ENCODE measurements at places on chromosomes 1 and 21.
A peak's percentile ranks its signal among the peaks of the same experiment; 100 is the strongest.

GRCh38 chr1:46810596-46810995 is 11.8 kb downstream of the CYP4B1 start:
- DNase-seq, result no peak

DNA sequence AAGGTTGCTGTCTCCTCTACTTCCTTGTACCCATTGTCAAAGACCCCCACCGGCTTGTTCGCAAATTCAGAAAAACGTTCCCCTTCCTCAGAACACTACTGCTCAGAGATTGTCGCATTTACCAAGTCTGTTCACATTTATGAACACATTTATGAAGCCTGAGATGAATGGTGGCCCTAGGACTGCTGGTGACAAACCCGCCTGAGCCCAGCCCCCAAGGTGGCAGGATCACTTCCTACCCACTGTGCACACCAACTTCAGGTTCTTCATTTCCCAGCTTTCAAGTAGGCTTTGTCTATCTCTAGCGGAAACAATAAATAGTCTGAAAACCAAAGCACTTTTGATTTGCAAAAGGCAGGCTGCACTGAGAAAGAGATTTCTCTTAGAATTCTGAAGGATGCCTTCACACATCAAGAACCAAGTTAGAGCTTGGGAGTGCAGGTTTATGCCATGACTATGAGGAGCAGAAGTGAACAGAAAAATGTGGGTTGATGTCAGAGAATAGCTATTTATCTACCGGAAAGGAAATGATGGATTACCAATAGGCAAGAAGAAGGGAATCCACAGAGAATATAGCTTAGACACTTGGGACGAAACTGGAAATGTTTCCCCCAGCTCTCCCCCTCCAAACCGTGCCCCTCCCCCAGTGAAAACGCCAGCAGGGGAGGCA is 200.5 kb downstream of the TOMM20 start:
- no peak for DNase-seq

- DNase-seq, result no peak
Observed at GRCh38 chr1:33122483-33123178, 41.7 kb downstream of the AZIN2 start.

DNA sequence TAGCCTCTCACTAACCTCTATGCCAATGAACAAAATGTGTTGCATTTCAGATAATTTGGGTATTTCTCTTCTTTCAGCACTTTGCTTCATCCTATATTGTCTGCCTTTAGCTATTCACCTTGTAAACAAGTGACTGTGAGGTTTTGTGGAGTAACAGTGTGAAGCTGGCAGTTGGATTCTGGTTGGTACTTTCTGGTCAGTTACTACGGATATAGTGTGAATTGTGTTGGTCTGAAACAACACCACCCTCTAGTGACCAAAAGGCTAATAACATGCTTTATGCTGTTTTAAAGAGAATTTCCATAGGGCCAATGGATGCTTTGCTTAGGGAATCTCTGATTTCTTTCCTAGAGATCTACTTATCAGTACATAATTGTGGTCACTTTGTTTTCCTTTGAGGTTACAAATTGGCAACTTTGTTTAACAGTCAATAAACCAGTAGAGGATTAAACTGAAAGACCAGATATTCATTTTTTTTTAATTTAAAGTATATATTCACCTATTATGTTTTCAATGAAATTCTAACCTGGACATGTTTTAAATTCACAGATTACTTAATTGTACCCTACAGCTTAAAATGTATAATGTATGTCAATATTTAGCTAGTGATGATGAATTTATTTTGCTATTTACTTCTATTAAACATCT is 2.5 kb upstream of the PTGER3 start:
- no peak for DNase-seq

GRCh38 chr21:41138711-41139110 is 29.2 kb upstream of the BACE2 start:
- no peak for DNase-seq

- DNase-seq, result peak; percentile 64
Observed at GRCh38 chr1:226626577-226626956, 78.0 kb downstream of the STUM start.

GRCh38 chr1:111754984-111755330 is 744 bp upstream of the DDX20 start:
- DNase-seq, result peak; percentile 5

DNA sequence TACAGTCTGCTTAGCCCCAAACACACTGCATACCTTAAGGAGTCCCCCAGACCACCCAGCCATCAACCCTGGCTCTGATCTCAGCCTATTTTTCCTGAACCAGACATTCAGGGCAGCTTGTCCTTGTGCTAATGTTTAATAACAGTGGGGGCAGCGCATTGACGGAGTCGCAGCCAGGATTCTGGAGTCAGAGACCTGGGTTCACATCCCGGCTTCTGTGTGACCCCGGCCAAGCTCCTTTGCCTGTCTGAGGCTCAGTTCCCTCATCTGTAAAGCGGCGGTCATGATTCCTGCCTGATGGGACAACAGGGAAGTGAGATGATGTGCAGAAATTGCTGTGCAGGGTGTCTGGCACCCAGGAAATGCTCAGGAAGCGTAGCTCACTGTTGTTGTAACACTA is 63.1 kb downstream of the MATN1 start:
- DNase-seq, result no peak

- no peak for DNase-seq
Observed at GRCh38 chr1:25695090-25695770, 78.6 kb downstream of the MAN1C1 start.

- no peak for DNase-seq
Observed at GRCh38 chr1:8373581-8374241, 55.8 kb downstream of the SLC45A1 start.

DNA sequence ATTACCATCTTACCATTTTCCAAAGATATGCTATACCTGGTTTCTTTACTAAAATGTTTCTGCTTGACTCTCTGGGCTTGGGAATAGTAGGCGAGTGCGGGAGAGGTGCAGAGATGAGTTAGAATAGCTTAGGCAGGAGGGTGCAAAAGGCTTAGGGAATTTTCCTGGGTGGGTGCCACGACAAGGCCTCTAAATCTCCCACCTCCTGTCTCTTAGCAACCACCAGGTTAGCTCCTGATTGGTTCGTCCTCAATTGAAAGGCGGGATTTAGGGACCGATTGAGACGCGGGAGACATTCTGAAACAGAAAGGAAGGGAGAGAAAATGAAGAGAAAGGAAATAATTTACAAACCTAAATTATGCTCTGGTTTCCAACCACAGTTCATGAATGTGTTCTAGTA is 3.1 kb downstream of the ACKR1 start:
- DNase-seq, result no peak
